NCI-H2171 treated with DMSO at 0.1 percent for 48 hours (cell line): ENCODE measurements at places on chromosomes 7 and 10.

DNA sequence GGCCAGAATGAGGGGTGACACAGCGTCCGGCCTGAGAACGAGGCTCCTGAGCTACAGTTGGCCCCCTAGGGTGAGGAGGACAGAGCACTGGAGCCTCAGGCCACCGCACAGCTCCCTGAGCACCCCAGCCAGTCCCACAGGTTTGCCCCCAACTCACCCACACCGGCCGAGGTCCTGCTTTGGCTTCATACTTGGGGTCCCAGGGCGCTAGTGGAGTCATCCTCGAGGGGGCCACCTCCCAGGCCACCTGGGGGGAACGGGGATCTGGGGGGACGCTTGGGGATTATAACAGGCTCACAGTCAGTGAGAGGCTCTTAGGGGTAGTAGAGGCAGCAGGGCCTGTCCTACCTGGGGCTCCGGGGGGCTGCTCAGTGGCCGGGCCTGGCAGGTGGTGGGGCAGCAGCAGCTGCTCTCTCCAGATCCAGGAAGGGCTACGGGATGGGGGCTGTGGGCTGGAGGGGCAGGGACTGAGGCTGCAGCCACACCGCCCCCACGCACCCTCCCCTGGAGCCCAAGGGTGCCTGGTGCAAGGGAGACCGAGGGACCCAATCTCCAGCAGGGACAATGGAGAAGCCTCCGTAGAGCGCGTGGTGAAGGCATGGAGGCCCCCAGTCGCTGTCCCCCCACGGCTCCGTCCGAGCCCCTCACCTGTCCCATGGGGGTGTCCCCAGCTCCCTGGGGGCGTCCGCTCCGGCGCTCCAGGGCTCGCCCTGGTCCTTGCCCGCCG is 588 bp downstream of the SAP25 start:
- DNase-seq = no peak

GRCh38 chr7:32218741-32219288 is 148.6 kb upstream of the PDE1C start:
- DNase-seq = peak; percentile 96

GRCh38 chr7:148688526-148688925 is 10.2 kb upstream of the CUL1 start:
- no peak for DNase-seq

DNA sequence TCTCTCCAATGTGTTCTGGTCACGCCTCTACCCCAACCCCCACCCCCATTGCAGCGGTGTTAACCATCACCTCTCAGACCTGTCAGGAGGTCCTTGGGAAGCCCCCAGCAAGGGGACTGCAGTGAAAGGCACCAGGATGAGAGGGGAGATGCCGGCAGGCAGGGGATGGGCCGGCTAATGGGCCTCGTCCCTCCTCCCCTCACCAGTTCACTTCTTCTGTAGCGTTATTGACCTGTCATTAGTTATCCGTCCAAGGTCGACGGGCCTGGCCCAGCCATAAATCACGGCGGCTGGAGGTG is 18.8 kb downstream of the POLL start:
- DNase-seq = no peak

GRCh38 chr10:116988311-116988710 is 16.7 kb downstream of the SHTN1 start:
- no peak for DNase-seq

GRCh38 chr10:115950320-115950719 is 322.7 kb downstream of the GFRA1 start:
- DNase-seq = no peak

DNA sequence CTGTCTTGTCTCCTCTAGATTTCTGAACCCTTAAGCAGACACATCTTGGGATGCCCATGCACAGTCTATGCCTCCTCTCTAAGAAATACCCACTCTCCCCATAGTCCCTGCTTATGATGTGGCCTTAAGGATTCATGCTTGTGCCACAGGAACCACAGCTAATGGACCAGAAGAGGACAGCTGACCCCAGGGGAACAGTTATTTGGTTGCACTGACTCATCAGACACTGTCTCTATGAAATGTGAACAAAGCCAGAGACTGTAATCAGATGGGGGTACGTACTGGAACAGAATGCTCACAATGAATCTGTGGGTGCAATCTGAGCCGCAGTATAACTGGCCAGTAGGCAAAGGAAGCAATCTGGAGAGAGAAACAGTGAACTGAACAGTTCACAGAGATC is 121.9 kb downstream of the USP6NL start:
- no peak for DNase-seq

DNA sequence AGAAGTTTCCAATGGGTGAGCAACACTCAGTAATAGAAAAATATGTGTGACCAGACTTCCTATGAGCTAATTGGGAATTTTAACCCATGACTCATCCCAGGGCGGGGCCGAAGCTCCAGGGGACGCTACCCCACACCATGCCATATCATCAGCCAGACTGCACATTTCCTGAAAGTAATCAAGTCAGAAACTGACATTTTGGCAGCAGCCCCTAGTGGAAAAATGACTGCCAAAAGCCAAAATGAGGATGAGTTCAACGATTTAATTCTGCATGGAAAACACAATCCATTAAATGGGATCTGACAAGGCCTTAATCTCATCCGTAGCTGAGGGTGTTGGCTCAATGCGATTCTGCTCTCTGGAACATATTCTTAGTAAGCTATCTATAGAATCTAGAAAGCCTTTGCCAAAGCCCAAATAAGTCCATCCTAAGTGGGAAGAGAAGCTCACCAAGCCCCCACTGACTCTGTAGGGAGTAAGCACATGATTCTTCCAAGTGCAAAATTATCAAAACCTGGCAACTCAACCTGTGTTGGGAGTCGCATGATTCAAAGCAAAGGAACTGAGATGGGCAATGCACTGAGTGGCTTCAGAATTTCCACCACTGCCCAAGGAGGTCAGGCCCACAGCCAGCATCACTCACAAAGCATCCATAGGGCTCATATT is 93.1 kb upstream of the PDE1C start:
- DNase-seq = no peak

GRCh38 chr7:24757353-24758275 is at the start of gene GSDME:
Gene GSDME, minus strand, starts transcription at chr7:24757464. Its CDS starts 7,690 bp downstream, at chr7:24749774.
- DNase-seq = no peak

GRCh38 chr7:26278770-26279169 is 12.9 kb upstream of the SNX10 start:
- DNase-seq = peak; percentile 8

- no peak for DNase-seq
Observed at GRCh38 chr10:16483241-16483917, 38.3 kb downstream of the C1QL3 start.

- DNase-seq = no peak
Observed at GRCh38 chr7:5373300-5373699, 50.3 kb downstream of the TNRC18 start.

GRCh38 chr7:47314728-47315607 is 266.9 kb downstream of the TNS3 start:
- DNase-seq = no peak

DNA sequence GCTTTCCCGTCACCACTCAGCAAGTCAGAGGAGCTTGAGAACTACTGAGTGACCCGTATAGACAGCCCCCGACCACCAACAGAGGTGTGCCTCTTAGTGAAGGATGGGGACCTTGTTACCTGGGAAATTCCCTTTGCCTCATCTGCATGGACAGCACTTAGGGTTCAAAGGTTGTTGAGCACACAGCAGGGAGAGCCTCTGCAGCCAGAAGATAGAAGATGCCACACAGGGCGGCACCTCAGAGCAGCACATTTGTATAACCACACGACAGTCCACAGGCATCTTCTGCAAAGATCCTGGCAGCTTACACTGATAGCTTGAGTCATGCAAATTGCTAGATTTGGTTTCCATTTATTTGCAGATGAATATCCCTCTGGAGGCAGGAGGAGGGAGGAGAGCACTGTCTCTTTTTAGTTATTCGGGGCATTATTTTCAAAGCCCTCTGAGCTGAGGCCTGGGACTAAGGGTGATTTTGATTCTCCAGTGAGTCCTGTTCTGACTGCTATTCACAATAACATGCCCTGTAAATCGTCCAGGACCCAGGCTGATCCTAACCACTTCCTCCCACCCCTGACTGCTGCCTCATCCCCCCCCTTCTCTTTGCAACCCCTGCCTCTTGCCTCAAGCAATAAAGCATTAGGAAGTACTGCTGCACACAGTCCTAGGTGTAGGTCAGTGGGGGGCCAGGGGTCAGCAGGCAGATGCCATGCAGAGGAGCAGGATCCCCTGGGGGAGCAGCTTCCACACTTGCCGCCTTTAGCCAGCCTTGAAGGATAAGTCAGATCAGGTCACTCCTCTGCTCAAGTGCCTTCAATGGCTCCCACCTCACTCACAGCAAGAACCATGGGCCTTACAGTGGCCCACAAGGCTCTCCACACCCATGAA is 24.6 kb upstream of the INMT start:
- no peak for DNase-seq

GRCh38 chr7:127822822-127823508 is 171.0 kb downstream of the SND1 start:
- no peak for DNase-seq

GRCh38 chr7:139531094-139531493 is 7.6 kb downstream of the CLEC2L start:
- DNase-seq = no peak

DNA sequence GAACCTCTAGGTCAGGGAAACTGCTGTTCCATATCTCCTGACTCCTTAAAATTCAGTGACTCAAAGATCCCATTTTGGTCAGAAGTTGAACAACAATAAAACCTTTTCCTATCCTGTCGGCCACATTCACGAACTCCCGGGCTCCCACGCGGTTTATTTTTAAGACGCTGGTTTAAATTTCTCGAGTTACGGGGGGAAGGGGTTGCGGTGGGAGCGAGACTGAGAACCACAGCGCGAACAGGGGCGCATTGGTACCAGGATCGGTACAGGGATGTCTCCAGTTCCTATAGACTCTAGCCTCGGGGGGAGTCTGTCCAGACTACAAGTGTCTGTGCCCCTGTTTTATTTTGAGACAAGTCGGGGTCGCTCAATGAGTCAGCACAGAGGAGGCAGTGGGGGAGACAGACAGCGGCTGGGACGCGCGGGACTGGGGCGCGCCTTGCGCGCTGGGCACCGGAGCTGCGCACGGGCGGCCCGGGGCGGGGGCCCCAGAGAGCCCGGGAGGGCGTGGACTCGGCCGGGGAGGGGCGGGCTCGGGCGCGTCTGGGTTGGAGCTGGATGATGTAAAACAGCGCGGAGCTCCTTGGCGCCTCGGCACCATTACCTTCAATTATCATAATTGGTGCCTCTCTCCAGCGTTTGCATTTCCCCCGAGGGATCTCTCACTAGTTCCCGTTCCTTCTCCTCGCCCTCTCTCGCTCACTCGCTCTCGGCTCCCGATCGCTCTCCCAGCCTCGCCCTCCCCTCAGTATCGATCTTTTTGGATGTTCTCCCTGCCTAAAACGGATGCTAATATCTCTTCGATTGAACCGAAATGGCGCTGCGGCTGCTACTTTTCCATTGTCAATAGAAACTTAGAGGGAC is 8.7 kb upstream of the BAMBI start:
- peak; percentile 11 for DNase-seq

DNA sequence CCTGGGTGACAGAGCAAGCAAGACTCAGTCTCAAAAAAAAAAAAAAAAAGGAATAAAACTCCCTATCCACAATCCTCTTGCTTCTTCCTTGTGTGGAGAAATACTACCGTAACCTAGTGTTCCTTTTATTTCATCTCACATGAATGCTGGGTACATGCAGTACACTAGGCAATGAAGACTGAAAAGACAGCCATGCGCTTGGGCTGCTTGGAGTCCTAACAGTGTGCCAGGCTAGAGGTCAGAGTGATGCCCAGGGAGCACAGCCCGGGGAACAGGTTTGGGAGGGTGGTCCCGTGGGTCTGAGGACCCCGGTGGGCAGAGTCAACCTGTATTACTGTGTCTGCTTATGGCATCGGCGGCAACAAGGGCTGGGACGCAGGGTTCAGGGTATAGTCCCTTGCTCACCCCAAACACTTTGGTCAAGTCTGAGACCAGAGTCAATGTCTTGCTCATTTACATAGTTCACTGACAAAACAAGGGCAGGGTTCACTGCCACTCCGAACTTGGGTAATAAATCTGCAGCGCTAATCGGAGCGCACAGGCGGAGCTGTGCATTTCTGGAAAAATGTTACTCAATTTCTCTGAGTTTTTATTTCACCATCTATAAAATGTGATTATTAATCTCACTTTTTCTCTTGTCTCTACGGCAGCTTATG is 118.0 kb downstream of the CLEC2L start:
- no peak for DNase-seq
